SHP77 (cell line): ENCODE measurements at places on chromosomes 1 and 21.

GRCh38 chr1:31127266-31127665, 61.7 kb upstream of the PUM1 start:
- no peak for DNase-seq

- no peak for DNase-seq
These were observed 216.0 kb downstream of the ZNF326 start for GRCh38 chr1:90210633-90211491.

DNA sequence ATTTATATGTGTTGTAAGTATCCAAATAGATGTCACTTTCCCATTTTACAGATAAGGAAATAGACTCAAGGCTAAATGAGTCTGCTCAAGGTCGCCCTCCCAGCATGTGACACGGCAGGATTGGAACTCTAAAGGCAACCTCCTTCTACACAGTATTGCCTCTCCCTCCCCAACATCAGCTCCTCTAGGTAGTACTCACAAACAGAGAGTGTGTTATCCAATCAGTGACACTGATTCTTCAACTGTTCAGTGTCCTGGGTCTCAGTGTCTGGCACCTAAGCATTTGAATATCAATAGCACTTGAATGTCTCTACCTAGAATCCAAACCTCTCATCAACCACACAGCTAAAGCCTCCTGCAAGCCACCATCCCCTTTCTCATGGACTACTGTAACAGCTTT, 87.1 kb downstream of the DAB1 start:
- DNase-seq, result no peak

DNA sequence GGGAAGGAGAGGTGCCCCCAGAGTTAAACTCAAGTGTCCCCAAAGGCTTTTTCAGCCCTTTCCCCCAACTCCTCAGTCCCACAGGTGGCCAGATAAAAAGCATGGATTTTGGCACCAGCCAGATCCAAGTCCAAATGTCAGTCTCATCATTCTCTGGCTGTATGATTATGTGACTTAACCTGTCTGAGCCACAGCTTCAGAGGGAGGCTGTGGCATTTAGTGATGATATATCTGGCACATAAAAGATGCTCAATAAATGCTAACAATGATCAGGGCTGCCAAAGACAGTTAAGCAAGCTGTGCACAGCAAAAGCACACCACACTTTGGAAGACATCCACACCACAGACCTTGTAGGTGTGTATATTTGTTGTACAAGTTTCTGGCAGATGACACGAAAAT, 5.6 kb upstream of the PADI3 start:
- DNase-seq, result no peak

DNA sequence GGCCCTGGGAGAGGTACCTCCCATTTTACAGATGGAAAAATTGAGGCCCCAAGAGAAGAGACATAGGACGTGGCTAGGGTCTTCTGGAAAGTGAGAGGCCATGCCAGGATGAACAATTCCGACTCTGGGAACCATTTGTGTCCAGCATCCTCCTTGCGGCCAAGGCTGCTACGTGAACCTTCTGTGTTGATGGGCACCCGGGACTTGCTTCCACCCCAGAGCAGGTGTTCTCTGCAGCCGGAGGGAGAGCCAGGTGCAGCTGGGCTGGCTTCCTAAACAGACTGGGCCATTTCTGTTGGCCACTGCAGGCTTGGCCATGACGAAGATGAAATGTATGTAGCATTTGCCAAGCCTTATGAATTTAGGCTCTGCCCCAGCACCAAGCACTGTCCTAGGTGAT, 118.9 kb downstream of the PRDM2 start:
- DNase-seq, result no peak

- DNase-seq, result no peak
These were observed 289.3 kb downstream of the TTLL7 start for GRCh38 chr1:83709662-83710061.

GRCh38 chr1:176338877-176339276, 124.1 kb upstream of the PAPPA2 start:
- no peak for DNase-seq

- DNase-seq, result no peak
These were observed 29.6 kb upstream of the CCN1 start for GRCh38 chr1:85550784-85551516.

GRCh38 chr1:78184460-78185072, 138.8 kb downstream of the GIPC2 start:
- DNase-seq, result no peak

GRCh38 chr1:166865926-166866325, 10.1 kb downstream of the TADA1 start:
- no peak for DNase-seq

DNA sequence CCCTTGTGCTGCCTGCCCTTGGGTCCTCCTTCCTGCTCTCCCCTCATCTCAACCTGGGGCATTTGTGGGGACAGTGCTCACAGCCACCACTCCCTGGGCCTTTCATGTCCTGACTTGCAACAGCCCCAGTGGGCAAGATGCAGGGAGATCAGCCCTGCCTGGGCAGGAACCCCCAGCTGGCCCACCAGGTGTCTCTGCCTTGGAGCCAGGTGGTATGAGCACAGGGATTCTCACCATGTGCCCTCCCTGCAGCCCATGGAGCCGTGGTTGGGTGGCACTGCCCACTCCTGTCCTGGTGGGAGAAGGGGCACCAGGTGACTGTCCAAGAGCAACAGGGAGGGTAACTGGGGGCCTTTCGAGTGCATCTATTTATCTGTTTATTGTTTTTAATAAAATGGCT, 100.4 kb downstream of the AJAP1 start:
- no peak for DNase-seq

- DNase-seq, result no peak
These were observed 252.5 kb downstream of the PTPRU start for GRCh38 chr1:29488794-29489311.

GRCh38 chr1:9455487-9456234, 83.6 kb upstream of the SLC25A33 start:
- DNase-seq, result peak; percentile 78

GRCh38 chr1:29481031-29481430, 244.7 kb downstream of the PTPRU start:
- no peak for DNase-seq

- DNase-seq, result no peak
These were observed 65.6 kb upstream of the C1orf174 start for GRCh38 chr1:3965693-3966092.

- no peak for DNase-seq
These were observed 23.3 kb upstream of the CASQ2 start for GRCh38 chr1:115791816-115792215.

DNA sequence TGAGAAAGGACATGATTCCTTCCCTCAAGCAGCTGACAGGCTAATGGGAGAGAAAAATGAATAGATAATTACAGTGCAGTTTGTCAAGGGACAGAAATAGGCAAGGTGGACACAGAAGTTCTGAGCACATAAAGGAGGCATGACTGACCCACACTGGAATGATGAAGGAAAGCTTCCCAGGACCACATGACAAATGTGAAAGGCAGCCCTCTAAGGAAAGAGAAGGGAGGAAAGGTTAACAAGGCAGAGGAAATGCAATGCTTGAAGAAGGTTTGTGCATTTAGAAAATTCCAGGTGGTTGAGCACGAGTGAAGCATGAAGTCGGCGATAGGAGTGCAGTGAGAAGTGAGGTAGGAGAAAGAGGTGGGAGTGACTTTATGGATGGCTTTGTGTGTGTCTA, 37.4 kb downstream of the LAMC2 start:
- no peak for DNase-seq

DNA sequence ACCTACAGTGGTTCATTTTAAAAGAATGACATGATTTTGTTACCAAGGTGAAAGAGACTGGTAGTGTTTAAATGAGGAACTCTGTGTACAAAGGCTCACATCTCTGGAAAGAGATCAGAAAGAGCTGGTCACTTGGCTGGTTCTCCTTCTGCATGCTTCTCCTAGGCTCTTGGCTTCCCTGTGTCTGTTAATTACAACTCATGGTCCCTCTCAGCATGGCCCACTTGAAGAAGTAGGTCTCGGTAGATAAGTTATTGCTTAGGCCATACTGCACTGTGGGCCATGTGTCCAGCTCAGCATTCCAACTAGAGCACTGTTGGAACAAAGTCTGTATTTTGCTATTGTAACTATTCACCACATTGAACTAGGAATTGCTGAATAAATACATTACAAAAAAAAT, 91.1 kb downstream of the KIAA0319L start:
- DNase-seq, result no peak

DNA sequence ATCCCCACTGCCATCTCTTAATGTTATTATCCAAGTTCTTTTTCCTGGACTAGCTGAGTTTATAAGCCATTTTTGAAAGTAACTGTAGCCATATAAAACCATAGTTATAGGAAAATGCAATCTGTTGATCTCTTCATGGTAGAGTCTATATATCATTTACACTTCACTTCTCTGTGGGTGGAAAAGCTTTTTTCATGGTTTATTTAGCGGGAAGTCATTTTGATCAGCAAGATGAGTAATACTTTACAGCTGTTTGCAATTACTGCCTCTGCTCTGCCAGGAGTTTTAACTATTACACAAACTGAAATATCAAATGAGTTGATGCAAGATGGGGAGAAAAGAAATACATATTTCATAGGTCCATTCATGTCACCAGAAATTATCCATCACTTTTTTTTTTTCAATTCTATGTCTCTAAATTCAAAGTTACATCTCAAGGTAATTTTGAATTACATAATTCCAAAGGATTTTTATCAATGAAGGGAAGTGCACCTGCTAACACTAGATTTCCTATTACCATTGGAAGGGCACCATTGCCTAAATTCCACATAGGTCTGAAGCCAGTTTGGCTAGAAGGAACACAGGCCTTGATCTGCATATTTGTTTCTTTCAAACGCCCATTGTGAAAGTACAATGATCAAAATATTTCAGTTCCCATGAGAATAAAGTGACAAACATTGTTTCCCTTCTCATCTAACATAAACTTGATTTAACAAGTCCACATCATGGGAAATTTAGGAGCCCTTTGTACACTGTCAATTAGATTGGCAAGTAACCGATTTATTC, 296.7 kb downstream of the ZNF326 start:
- no peak for DNase-seq

DNA sequence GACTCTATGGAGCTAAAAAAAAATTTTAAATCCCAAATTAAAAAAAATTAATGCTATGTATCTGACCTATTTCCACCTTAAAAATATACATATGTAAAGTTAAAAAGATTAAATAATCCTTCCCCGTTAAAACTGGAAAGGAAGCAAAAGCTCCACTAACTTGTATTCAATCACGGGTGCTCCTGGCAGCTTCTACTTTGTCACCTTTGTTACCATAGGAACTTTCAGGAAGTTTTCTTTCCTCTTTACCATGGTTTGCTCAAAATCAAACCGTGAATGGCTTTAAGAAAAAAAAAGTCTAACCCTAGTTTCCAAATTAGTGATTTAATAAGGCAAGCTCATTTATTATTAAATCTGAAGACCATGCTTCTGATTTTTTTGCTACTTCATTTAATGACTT, 3.5 kb downstream of the GPATCH2 start:
- no peak for DNase-seq

- no peak for DNase-seq
These were observed 35.7 kb downstream of the CTNNBIP1 start for GRCh38 chr1:9874412-9874811.

- no peak for DNase-seq
These were observed 219.0 kb upstream of the HOOK1 start for GRCh38 chr1:59595774-59596173.

DNA sequence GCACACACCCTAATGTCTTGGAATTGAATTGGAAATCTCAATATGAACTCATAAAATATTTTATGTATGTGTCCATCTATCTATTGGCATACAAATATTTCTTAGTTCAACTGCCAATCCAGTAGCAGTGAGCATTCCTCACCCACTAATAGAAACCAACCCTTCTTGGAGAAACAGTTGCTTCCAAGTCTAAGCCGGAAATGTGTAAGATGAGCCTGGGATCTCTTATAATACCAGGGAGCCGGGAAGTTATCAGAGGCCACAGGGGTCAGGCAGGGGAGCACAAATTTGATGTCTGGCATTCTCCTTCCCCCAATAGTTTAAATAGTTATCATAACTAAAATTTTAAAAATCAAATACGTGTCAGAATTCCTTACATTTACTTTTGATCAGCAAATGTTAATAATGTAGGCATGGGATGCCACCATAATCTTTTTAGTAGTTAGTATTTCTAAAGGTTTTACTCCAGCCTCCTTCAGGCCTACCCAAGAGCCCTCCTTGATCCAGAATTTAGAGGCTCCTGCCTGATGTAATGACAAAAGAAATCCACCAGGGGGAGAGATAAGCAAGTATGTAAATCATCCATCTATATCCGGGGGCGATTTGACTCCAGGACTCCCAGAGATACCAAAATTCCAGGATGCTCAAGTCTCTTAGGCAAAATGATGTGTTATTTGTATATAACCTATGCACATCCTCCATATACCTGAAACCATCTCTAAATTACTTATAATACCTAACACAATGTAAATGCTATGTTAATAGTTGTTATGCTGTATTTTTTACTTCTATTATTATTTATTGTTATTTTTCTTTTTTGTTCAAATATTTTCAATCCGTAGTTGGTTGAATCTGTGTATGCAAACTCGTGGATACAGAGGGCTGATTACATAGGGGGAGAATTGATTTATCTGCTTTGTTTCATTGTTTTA, 218.7 kb upstream of the COA6 start:
- DNase-seq, result peak; percentile 76

- DNase-seq, result no peak
These were observed 49.3 kb downstream of the GNB1 start for GRCh38 chr1:1841575-1841995.

GRCh38 chr1:217586586-217586985, 44.3 kb downstream of the GPATCH2 start:
- DNase-seq, result no peak

GRCh38 chr1:6923955-6924881, 139.0 kb downstream of the CAMTA1 start:
- peak; percentile 16 for DNase-seq

- no peak for DNase-seq
These were observed 760 bp downstream of the PEX14 start for GRCh38 chr1:10475510-10475909.

- DNase-seq, result peak; percentile 60
These were observed 27.5 kb downstream of the ARID1A start for GRCh38 chr1:26723013-26723991.

DNA sequence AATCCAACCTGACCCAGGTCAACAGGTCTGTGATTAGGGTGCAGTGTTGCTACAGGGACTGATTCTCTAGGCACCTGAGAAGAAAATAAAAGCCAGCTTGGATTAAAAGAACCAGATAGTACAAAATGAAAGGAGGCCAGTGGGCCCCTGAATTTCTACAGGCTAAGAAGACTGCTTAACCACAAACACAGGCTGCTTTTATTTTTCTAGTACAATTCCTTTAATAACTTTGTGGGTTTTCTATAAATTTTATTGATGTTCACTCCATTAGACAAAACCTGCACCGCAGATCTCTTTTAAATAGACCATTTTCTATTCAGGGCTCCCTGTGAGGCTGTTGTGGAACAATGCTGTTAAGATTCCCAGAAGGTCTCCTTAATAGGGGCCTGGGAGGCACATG, 9.7 kb upstream of the PRMT2 start:
- no peak for DNase-seq

- DNase-seq, result no peak
These were observed 92.1 kb downstream of the NIBAN1 start for GRCh38 chr1:184881941-184882913.

- DNase-seq, result no peak
These were observed 23.6 kb upstream of the KIRREL1 start for GRCh38 chr1:157969697-157970485.
